ENCODE measurements at places on chromosomes 12 and 14.

- no peak for DNase-seq
Measured at GRCh38 chr14:103550451-103551337, 11.8 kb downstream of the BAG5 start.

DNA sequence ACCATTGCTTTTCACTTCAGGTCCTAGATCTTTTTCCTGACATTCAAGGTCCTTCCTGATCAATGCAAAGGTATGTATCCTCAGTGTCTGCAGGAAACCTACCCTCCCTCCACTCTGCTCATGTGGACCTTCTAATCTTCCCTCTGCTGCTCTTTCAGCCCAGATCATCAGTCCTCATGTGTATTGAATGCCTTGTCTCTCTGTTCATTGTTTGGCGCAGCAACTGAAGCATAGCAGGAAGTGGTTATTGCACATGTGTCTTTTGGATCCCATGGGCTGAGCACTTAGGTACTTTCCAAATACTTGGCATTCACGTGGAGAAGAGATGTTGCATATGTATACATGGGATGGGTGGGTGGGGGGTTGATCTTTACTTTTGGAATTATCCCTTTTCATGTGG lies 4.3 kb upstream of the NIN start:
- peak; percentile 42 for DNase-seq

GRCh38 chr12:52320784-52321400 lies at the start of gene KRT83:
Gene KRT83, minus strand, starts transcription at chr12:52321398. Its CDS starts 63 bp downstream, at chr12:52321335.
- no peak for DNase-seq

GRCh38 chr12:60539592-60539991 lies 943.8 kb downstream of the SLC16A7 start:
- DNase-seq, result no peak

GRCh38 chr14:50311972-50312733 lies at the start of the genes DMAC2L and L2HGDH:
Gene DMAC2L, plus strand, starts transcription at chr14:50312324. Its CDS starts 9,164 bp downstream, at chr14:50321488.
Gene L2HGDH, minus strand, starts transcription at chr14:50312229. Its CDS starts 79 bp downstream, at chr14:50312150.
- peak; percentile 92 for DNase-seq

DNA sequence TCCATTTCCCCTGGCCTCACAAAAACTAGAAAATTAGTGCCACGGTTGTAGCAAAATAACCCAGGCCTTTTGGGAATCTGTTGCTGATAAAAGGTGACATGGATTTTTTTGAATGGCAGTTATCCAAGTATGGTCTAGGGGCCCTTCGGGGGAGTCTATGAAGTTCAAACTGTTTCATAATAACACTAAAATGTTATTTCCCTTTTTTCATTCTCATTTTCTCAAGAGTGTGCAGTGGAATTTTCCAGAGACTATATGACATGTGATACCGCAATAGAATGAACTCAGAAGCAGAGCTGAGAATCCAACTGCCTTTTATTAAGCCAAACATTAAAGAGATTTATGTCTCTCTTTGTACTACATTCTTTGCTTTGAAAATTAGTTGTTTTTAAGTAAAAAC lies 26.9 kb downstream of the GSTZ1 start:
- DNase-seq, result no peak

DNA sequence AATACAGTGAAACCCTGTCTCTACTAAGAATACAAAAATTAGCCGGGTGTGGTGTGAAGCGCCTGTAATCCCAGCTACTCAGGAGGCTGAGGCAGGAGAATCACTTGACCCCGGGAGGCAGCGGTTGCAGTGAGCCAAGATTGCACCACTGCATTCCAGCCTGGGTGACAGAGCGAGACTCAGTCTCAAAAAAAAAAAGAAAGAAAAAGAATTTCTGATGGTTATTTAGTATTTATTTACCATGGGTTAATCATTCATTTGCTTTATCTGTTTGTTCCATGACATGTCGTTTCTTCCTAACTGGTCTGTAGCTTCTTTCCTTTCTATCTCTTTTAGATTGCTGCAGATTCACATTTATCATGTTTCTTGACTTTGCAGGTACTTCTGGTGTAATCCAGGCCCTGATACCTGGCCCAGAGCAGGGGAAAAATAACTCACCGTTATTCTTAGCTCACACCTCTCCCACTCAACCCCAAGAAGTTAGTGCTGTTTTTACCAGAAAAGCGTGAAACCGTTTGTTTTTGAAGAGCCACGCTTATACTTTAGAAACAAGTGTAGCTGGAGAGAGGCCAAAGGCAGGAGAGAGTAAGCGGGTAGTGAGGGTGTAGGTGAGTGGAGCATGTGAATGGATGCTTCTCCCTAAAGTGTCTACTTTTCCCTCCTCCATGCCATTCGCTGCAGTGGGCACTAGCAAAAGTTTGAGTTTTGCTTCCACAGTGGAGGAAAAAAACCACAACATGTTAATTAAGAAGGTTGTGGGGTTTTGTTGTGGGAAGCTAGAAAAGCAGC lies 45.4 kb downstream of the SRGAP1 start:
- no peak for DNase-seq

- peak; percentile 21 for DNase-seq
Measured at GRCh38 chr12:107014055-107014454, 27.1 kb upstream of the MTERF2 start.

DNA sequence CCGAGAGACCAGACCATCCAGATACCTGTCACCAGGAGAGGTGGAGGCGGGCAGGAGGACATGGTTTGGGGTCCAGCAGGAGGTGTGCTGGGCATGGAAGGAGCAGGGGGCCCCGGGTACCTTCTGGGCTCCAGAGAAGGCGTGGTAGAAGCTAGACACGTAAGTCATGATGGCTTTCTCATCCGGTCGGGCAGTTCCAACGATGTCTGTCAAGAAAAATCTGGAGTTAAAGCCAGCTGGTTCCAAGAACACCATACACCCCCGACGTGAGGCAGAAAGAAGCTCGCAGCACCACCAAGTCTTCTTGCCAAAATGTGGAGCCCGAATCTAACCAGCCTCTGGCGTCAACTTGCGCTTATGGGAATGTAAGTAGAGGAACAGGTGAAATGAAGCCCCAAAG lies 76.7 kb downstream of the ACTN1 start:
- no peak for DNase-seq

DNA sequence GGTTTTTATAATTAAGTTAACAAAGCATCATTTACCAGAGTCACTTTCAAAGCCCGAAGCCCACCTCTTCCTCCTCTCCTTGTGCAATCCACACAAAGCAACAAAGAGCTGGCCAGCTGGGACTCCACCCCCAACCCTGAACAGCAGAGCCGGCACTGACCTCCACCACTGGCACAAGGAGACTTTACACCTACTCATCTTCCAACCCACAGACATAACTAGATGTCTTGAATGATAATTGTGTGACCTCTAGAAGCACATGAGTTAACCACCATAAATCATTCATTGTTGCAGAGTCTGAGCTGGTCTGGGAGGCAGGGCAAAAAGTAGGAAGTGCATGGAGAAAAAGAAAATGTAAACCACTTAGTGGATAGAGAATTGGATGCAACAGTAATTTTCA lies 72.2 kb downstream of the ST8SIA1 start:
- no peak for DNase-seq

DNA sequence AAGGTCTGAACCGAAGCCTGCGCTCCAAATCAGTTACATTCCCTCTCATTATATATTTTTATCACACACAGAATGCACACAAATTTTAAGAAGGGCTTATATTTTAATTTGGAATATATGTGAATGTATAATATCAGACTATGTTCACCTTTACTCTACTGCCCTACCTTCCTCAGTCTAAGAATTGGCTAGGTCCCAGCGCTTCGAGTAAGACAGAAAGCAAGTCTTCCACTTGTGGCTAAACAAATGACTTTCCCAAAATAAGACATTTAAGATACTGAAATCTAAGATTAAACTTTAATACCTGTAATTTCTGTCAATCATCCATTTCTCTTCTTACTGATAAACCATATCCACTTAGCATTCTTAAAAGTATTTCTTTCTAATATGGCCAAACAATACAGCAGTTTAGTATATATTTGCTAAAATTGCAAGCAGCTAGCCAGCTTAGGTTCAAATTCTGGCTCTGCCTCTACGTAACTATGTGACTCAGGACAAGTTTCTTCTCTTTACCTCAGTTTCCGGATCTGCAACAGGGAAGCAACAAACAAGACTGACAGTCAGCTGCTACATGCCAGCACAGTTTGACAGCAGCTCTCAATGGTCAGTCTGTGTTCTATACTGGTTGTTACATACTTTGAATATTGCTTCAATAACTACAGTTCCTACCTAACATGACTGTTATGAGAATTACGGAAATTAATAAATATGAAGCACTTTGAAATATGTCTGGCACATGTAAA lies 2.0 kb downstream of the INTS13 start:
- DNase-seq, result peak; percentile 30

- DNase-seq, result peak; percentile 42
Measured at GRCh38 chr12:121334513-121335343, 17.5 kb downstream of the ANAPC5 start.

DNA sequence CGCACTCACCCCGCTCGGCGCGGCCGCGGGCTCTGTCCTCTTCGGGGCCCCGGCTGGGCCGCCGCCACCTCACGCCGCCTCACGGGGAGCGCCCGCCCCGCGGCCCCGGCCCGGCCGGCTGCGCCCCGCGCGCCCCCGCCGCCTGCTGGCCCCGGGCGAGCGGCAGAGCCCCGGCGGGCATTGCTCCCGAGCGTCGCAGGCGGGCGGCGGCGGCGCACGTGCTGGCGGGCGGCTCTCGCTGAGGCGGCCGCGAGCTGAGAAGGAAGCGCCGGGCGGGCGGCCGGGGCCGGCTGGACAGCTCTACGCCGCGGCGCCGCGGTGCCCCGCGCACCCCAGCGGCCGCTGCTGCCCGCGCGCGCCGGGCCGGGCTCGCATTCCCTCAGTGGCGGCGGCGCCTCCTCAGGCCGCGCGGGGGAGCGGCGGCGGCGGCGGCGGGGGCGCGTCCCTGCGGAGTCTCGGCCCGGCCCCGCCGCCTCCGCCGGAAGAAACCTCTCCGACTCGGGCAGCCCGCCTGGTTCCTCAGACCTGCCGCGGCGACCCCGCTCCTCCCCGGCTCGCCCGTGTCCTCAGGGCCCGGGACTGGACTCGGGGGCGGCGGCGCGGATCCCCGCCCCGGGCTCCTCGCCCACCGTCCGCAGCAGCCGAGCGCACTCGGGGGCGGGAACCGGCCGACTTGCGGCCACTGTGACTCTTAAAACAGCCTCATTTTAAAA lies at the start of gene PITPNM2:
PITPNM2 (minus strand) TSS at position 347 of the 713 bp plus-strand sequence. CDS start 116,500 bp downstream, outside the sequence.
- peak; percentile 68 for DNase-seq

GRCh38 chr14:24818058-24818822 lies 184.2 kb upstream of the GZMB start:
- no peak for DNase-seq

- no peak for DNase-seq
Measured at GRCh38 chr12:131189781-131190180, 236.1 kb downstream of the ADGRD1 start.

DNA sequence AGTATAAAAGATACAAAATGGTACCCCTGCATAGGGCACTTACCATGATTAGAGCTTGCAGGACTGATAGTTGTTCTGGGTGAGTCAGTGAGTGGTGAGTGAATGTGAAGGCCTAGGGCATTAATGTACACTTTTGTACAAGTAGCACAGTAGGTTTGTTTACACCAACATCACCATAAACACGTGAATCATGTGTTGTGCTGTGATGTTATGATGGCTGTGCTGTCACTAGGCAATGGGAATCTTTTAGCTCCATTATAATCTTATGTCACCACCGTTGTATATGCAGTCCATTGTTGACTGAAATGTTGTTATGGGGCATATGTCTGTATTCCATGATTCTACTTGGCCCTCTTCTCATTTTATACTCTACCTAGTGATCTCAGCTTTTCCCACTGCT lies 11.8 kb downstream of the NUBPL start:
- no peak for DNase-seq

- no peak for DNase-seq
Measured at GRCh38 chr12:104579718-104580495, 123.2 kb downstream of the CHST11 start.

DNA sequence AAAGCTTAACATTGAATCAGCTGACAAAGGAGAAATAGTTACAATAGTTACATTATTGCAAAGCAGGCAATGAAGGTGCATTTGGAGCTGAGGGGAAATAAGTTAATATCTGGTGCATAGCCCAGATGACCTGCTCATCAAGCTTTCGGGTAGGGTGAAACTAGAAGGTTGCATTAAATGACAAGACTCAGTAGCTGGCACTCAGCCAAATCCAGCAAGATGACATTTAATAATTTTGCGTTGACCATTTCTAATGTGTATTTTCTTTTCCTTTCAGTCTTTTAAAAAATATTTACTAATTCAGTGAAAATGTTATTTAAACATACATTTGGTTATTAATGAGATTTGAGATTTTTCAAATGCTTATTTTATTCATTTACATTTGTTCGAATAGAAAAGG lies 188.6 kb downstream of the SLC5A8 start:
- no peak for DNase-seq

DNA sequence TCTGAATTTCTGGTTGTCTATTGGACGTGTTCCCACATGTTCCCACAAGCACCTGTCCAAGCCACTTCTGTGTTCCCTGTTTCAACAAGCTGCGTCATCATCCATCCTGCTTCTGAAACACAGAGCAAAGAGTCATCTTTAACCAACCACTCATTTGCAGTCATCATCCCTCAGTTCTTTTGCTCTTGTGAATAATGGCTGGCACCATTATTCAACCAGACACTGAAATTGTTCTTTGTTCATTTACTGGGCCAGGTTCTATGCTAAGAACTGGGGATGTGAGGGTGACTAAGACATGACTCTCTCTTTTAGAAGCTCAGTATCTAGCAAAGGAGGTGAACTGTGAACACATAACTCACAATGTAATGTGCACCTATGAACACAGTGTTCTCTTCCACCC lies 40.7 kb upstream of the ANO4 start:
- no peak for DNase-seq

DNA sequence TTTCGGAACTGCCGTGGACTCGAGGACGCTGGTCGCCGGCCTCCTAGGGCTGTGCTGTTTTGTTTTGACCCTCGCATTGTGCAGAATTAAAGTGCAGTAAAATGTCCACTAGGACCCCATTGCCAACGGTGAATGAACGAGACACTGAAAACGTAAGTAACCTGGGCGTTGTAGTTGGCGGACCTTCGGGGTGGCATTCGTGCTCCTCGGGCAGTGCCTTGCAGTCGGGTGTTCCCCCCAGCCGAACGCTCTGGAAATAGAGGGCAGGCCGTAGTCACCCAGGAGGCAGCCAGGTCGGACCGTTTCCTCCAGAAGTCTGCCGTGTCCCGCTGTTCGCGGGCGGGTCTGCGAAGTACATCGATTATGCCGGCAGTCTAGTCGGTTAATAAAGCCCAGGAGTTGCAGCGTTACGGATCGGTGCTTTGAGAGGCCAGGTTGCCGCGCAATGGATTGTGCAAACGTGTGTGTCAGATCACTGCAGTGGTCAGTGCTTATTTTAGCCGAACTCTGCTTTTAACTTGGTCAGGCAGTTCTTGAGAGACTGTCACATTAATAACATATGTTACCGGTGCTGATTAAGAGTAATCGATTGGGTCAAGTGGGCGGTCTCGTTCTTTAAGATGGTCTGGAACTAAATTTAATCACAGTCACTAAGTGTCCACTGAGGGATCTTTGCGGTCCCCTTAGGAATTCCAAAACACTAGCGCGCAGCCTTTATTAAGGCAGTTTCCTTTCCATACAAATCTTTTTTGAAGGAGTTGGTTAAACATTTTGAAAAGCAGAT lies 906 bp downstream of the MARK3 start:
- peak; percentile 55 for DNase-seq

- DNase-seq, result no peak
Measured at GRCh38 chr14:32134448-32135097, 57.5 kb downstream of the ARHGAP5 start.
